ENCODE measurements at places on chromosomes 12 and 14.

DNA sequence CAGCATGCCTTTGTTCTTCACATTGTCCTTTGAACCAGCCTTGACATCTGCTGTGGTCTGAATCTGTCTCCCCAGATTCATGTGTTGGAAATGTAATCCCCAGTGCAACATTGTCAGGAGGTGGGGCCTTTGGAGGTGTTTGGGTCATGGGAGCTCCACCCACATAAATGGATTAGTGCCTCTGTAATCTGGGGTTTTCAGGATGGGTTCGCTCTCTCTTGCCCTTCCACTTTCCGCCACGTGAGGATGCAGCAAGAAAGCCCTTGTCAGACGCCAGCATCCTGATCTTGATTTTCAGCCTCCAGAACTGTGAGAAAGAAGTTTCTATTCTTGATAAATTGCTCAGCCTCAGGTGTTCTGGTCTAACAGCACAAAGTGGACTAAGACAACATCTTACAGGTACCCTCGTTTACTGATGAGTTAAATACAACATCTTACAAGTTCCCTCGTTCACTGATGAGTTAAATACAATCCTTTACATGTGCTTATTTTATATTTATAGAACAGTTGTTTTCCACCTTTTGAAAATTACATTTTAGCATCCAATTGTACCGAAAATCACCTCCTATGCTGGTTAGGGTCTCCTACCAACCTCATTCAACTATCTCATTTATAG is 54.4 kb upstream of the RIMBP2 start:
- DNase-seq: no peak

DNA sequence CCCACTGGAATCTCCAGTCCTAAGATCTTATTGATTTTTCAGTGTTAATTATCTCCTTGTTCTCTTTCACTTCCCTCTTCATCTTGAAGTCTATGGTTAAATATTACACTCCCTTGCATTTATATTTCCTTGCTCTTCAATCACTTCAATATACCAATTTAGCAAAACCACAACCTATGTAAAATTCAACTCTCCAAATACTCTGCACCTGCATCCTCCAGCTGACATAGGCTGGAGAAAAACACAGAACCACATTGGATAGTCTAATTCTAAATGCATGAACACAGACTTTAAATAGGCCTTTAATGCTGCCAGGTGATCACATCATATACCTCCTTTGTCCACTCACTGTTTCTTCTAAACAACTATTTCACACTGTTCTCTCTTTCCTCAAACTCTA is 253.8 kb upstream of the GARIN6 start:
- peak; percentile 46 for DNase-seq

DNA sequence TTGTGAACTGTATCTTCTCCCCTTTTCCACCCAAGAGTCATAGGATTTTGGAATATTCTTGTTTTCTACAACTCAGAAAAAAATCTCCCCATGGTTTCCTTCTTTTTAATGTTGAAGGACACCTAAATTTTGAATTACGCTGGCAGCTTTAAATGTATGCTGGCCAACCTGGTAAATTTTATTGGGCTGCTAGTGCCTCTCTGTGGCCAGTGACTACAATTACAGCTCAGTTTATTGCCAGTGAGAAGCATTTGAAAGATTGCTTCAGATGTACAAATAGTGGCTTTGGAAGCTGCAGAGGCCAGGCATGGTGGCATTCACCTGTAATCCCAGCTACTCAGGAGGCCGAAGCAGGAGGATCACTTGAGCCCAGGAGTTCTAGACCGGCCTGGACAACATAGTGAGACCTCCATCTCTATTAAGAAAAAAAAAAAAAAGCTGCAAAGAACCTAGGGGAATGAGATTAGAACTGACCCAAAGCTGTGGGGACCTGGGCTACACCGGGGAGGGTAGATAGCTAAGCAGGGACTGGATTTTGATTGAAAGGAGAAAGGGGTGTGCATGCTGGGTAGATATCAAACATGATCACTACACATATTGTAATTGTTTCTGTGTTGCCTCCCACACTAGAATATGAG is 7.6 kb upstream of the RAB21 start:
- peak; percentile 9 for DNase-seq

DNA sequence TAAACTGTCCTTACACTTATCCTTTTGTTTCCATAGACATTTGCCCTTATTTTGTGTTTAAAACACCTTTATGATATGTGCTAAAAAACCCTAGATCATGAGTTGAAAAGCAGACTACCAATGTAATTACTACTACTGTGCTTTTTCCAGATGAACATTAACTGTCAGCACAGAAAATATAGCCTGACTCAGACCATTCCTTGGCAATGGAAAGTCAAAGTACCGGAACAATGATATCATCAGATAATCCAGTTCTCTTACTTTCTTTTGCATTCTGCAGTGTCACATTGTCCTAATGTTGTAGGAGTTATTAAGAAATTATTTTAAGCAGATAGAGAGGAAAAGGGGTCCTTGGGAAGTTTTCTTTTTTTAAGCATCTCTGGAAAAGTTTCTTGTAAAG is 1189.0 kb upstream of the FLRT2 start:
- no peak for DNase-seq

- no peak for DNase-seq
Observed at GRCh38 chr12:62375603-62376002, 91.0 kb upstream of the MON2 start.

- no peak for DNase-seq
Observed at GRCh38 chr12:22333186-22333712, 1.3 kb downstream of the ST8SIA1 start.

DNA sequence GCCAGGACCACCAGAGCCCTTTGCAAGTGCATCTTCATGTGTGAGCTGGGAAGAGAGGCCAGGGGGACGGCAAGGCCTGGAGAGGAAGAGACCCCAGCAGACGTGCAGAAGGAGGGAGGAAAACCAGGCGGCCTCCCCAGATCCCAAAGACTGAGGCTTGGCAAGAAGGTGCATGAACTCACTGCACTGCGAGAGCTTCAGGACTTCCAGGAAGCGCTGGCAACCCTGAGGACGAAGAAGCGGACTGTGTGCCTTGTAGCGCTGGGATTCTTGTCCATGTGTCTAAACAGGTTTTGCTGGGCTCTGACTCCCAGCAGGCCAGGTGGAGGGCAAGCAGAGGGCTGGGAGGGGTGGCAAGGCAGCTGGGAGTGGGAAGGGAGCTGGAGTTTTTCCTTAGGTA is 939 bp downstream of the TGFB3 start:
- no peak for DNase-seq

DNA sequence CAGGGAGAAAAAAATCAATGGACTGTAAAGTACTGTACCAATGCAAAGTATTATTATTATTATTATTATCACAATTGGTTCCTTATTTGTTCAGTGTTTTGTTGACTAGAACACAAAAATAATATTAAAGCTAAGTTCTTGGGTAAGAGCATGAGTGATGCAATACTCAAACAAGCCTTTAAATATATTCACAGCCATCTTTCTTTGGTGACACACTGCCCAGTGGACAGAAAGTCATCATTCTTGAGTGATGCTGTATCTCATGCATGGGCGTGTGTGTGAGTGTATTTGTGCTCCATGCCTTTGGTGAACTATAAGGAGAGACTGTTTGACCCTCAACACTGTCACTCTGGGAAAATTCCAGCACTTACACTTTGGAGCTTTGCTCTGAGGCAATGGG is 93.6 kb downstream of the KCNK10 start:
- no peak for DNase-seq

DNA sequence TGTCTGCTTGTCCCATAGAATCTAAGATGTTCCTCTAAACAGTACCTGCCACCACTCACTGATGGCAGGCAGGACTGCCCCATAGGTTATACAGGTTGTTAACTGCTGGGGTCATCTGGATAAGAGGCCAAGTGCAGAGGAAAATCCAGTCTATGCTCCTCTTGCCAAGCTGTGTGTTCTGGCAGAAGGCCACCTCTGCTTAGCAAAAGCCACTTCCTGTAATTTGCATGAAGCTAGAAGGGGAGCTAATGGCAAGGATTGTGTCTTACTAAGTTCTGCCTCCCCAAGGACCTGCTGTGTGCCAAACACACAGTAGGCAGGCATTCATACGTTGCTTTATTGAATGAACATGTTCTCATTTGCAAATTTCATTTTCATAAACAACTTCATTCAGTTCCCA is 445.4 kb downstream of the BCL11B start:
- DNase-seq: no peak

DNA sequence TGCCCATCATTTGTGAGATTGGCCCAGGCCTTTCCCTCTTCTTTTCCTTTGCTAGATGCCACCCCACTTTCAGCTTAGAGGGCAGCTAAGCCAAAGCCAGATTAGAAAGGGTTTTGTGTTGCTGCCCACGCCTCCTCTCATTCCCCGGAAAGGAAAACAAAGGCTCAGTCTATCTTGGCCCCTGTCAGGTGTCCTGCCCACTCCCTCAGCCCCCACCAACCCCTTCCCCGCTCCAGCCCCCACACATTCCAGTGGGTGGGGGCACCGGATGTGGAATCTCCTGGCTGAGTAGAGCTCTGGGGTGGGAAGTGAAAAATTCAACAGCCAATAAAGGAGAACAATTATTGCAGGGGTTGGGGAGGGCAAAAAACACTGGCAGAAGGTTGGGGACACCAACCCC is 2.2 kb downstream of the BLOC1S1 start:
- no peak for DNase-seq

GRCh38 chr14:100303925-100304324 is 2.3 kb downstream of the SLC25A29 start:
- no peak for DNase-seq

GRCh38 chr12:100337727-100338126 is 19.1 kb upstream of the SLC17A8 start:
- DNase-seq: no peak

DNA sequence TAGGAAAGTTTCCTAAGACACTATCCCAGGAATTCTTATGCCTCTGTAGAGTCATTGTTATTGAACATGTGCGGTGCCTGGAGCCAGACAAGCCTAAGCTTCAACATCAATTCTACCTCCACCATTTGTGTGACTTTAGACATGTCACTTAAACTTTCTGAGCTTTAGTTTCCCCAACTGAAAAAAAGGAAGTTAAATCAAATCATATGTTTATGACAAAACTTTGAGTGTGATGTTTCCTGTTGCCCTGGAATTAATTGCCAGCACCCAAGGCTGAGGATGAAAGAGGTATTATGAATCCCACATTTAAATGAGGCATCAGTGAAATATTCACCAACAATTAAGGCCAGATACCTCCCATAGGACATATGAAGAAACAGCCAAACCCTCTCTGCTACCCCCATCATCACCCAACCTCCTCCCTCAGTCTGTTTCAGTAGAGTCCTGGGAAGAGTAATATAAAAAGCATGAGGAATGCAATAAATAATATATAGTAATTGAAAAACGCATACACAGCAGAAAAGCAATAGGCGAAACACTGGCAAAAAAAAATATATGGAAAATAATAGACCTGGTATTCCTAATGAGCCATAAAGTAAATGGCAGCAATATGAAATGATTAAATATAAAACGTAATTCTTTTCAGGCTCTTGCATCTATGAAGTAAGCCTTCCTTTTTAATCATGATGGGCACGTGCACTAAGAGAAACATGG is 182.0 kb upstream of the DCN start:
- DNase-seq: no peak
